T-helper 17 cell (primary cell): ENCODE measurements at places on chromosomes 11 and 22.

DNA sequence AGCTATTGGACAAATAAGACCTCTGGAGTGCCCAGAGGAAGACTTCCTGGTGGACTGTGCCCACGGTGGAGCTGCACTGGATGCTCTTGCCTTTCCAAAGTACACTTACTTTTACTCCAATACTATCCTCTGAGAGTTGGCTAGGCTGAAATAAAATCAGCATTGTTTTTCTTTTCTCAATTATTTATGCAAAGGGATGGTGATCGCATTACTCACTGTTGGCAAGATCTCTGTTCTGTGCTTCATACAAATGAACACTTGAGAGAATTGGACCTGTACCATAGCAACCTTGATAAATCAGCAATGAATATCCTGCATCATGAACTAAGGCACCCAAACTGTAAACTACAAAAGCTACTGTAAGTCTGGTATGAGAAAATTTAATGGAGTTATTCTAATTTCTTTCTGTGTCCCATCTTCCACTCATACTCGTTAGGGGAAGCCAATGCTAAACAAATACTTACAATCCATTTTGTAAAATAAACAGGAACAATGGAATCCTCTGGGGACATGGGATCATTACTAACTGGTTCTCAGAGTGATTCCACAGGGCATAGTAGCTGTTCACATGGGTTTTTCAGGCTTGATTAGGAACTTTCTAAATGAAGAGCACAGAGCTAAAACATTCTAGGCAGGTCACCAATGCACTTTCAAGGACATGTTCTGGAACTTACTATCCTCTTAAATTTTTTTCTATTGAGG is 26.3 kb downstream of the NLRP14 start:
- no peak for DNase-seq

GRCh38 chr22:35558031-35558430 is 17.4 kb downstream of the RASD2 start:
- no peak for DNase-seq

GRCh38 chr22:42780070-42780540 is 59.4 kb upstream of the A4GALT start:
- no peak for DNase-seq

DNA sequence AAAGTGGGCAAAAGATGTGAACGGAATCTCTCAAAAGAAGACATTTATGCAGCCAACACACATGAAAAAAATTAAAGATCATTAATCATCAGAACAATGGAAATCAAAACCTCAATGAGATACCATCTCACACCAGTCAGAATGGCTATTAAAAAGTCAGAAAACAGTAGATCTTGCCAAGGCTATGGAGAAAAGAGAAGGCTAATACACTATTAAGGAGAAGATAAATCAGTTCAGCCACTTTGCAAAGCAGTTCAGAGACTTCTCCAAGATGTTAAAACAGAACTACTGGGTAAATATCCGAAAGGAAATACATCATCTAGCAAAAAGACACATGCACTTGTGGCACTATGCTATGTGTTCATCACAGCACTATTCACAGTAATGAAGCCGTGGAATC is 388.2 kb upstream of the LUZP2 start:
- DNase-seq, result no peak

DNA sequence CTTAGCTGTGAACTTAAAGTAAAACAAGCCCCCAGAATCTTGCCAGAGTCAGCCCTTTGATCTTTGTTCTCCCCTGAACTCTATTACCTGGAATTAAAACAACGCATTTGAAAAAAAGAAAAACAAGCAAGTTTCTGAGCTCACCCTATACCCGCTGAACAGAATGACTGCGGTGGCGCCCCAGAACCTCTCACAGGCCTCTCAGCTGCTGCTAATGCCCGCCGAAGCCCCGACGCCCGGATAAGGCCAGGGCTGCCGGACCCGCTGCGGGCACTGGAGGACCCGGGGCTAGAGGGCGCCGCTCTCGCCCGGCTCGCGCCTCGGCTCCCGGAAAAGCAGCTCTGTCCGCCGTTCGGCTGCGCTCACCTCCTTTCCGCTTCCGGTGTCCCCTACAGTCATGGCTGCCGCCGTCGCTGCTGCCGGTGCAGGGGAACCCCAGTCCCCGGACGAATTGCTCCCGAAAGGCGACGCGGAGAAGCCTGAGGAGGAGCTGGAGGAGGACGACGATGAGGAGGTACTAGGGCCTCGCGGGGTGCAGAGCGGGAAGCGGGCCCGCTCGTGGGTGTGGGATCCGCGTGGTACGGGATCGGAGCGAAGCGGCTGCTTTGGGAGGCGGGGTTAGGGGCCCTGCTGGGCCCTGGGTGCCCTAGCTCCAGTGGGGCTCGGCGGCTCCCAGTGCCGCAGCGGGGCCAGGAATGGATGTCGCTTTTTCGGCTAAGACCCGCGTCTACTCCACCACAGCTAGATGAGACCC is at the start of gene TOMM22:
TOMM22 (plus strand) TSS at position 376 of the 754 bp plus-strand sequence; CDS start at position 398, 22 bp downstream.
- DNase-seq, result peak; percentile 73

- no peak for DNase-seq
Measured at GRCh38 chr11:44930588-44931302, 19.9 kb downstream of the TP53I11 start.

DNA sequence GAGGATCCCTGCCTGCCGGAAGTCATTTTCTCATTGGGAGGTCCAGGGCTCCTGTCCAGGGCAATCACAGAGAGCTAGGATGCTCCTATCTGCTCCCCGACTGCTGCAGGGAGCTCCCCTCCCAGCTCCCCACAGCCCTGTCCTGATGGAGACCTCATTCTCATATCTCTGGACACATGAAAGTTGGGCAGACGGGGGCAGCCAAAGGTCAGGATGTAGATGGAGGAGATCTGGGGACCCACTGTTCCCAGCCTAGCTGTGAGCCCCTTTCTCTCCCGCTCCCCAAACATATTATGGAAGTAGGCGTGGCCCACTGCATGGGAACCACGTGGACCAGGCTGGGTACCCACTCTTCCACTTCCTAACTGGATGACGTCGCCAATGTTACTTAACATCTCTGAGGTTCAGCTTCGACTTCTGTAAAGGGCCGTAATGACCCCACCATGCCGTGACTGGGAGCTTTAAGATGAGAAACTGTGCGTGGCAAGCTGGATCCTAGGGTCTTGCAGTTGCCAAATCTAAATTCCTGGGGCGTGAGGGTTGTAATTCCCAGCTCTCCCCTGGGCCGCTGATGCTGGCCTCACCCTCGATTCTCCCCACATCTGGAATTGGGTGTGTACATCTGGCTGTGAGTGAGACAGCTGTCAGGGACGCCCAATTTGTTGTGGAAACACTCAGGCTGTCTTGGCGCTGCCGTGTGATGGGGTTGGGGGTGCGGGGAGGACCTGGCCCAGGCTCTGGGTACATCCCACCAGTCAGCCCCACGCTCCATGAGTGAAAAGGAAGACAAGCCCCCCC is 1.8 kb downstream of the CDC42EP2 start:
- no peak for DNase-seq

DNA sequence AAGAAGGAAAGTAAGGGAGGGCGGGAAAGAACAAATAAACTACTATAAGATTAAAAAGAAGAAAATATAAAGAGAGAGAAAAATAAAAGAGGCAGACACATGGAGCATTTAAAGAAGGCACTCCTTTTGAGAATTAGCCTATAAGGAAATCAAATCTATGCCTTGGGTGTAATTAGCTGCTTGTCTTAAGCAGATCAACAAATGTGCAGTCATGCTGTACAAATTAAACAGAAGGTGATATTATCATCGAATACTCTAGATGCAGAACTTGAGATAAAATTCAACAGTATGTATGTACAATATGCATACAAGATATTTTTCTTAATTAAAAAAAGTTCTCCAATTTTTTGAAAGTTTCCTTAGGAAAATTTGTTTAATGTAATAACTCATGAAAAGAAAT is 623.0 kb upstream of the CHORDC1 start:
- DNase-seq, result no peak

DNA sequence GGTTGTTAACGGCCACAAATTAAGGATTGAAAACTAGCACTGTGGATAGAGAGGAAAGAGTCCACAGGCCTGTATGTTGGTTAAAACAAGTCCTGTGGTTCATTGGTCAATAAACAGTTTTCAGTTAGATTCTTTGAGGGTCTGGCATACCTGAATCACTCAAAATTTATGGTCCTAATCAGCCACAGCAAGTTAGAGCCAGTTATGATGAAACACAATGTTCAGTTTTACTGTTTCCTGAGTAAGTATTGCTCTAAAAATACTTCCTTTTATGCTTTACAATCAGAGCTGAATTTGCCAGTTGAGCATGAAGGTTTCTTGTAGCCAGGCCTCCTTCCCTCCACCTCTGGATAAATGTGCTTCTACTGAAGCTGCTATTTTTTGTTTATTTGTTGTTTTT is 12.9 kb upstream of the CAT start:
- no peak for DNase-seq

- DNase-seq, result no peak
Measured at GRCh38 chr11:57640068-57640800, 9.5 kb downstream of the YPEL4 start.

DNA sequence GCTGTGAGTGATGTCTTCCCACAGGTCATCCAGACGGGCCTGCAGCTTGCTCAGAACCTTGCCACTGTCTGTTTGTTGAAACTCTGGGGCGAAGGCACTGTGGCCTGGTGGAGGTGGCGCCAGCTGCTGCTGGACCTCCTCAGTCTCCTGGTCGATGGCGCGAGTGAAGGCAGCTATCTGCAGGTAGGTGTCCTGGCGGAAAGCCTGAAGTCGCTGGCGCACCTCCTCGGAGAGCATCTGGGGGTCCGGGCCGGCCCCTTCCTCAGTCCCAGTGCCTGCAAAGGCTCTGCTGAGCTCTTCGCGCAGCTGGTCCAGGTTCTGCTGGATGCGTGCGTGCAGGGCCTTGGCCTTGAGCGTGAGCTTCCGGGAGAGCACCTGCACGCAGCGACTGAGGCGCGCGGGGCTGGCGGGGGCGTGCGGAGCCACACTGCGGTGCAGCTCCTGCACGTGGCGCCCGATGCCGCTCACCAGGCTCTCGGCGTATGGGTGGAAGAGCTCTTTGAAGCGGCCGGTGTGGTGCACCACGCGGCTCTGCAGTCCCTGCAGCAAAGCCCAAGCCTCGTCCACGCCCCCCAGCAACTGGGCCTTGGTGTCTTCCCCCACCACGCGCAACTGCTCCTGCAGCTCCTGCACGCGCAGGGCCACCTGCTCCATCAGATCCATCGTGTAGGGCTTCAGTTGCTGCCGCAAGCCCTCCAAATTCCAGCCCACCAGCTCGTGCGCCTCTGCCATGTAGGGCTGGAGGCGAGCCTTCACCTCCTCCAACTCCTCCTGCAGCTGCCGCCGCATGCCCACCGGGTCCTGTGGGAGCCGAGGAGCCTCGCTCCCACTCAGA is 1.3 kb downstream of the APOA5 start:
- DNase-seq, result no peak
